ENCODE measurements at places on chromosomes 12 and 14.

- no peak for DNase-seq
Measured at GRCh38 chr12:52319097-52319496, 2.1 kb downstream of the KRT83 start.

- no peak for DNase-seq
Measured at GRCh38 chr14:89269404-89269803, 147.6 kb downstream of the FOXN3 start.

GRCh38 chr12:25130741-25131188 lies 64.2 kb downstream of the DNAI7 start:
- no peak for DNase-seq

DNA sequence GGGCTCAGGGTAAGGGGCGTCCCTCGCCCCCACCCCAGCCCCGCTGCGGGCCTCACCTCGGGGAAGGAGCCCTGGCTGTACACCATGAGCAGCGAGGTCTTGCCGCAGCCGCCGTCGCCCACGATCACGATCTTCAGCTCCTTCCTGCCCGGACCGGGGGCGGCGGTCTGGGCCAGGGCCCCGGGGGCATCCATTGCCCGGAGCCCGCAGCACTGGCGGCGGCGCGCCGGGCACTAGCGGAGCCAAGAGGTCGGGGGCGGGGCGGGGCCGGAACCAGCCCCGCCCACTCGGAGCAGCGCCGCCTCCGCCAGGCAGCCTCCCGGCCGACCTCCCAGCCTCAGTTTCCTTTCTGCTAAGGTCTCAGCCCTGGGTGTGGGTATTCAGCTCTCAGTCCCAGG lies at the start of gene RHOF:
Gene RHOF, minus strand, starts transcription at position 249 of the 398 bp plus-strand sequence. Its CDS starts 55 bp downstream, at position 194.
- DNase-seq = no peak

DNA sequence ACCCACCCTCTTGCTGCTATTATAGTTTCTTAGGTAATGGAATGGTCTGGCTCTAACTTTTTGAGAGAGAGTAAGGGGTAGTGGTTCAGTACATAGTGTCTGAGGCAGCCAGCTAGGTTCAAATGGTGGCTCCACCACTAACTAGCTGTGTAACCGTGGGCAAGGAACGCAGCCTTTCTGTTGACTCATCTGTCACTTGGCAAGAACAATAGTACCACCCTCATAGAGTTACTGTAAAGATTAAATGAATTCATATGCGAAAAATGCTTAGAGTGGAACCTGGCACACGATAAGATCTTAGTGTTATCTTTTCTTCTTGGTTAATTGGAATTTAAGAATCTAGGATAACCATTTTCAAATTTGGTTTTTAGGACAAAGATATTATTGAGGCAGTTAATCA lies 14.0 kb downstream of the CCDC62 start:
- DNase-seq = no peak

DNA sequence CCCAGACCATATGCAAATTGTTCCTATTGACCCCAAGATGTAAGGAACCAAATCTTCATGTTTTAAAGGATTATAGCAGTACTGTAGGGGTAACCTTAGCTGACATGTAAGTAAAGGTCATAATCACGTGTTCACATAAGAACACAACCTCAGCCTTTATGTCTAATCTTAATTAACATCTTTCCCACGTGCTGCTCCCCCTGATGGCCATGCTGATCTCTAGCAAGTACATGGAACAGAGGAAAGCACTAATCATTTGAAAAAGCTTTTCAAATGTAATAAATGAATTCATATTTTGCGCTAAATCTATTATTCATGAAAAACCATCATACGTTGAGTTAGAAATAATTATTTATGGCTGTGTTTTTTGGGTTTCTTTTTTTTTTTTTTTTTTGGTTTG lies 30.5 kb upstream of the ITPR2 start:
- no peak for DNase-seq

- no peak for DNase-seq
Measured at GRCh38 chr14:105616802-105617192, 90.4 kb downstream of the TMEM121 start.

- DNase-seq = no peak
Measured at GRCh38 chr12:44863867-44864266, 12.2 kb downstream of the NELL2 start.

DNA sequence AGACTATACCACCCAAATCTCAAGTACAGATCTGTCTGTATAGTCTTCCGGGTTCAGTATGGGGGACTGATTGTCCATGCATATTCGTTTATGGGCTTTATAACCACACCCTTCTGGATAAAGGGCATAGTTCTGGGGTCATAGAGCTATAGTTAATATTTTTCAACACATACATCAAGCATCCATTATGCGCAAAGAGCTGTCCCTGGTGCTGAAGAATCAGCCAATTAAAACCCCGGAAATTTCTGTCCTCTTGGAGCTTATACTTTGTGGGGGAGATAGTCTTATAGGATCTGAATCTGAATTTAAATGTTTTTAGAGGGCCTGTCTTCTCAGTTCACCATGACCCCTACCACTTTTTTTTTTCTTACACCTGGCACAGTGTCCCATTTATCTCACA lies 256.7 kb downstream of the SUDS3 start:
- no peak for DNase-seq

DNA sequence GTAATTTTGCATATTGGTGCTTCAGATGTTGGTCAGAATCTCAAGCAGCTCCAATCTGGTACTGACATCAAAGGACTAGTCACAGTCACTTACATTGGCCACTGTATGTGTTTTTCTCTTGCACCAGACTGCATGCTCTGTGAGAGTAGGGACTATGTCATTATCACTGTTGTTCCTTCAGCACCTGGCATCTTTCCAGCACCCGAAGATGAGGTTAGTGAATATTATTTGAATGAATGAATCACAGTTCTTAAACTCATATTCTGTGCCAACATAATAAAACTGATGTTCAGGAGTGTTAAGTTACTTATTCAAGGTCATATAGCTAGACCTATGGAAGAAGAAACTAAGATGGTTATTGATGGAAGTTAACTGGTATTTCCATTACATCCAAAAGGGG lies 204.5 kb upstream of the TBX3 start:
- no peak for DNase-seq

- no peak for DNase-seq
Measured at GRCh38 chr14:22164616-22165015, 424.4 kb downstream of the DAD1 start.

GRCh38 chr12:82694276-82694675 lies 7.6 kb downstream of the TMTC2 start:
- DNase-seq = no peak

- DNase-seq = no peak
Measured at GRCh38 chr12:6444704-6445688, at the start of gene CD27. Gene CD27 (plus strand): TSS chr12:6444955. CDS start chr12:6445096, 141 bp downstream.

GRCh38 chr12:95214466-95214865 lies 2.8 kb downstream of the FGD6 start:
- no peak for DNase-seq

- no peak for DNase-seq
Measured at GRCh38 chr14:29897181-29897580, 30.5 kb downstream of the PRKD1 start.

DNA sequence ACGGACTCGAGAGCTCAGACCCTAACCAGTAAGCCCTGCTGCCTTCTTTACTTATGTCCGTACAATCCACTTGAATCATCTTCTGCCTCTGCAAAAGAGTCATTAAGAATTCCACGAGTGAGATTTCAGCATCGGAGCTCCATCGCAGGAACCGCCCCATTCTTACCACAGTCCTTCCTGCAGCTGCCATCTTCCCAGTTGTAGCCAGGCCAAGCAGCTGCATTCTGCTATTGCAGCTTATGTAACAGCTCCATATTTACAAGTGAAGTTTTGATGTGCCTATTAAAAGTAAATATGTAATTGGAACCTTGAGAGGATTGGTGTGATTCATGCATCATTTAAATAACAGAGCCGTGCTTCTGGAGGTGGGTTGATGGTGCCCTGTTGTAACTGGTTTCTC lies 157.4 kb downstream of the KICS2 start:
- no peak for DNase-seq

- no peak for DNase-seq
Measured at GRCh38 chr12:26867080-26867479, 34.1 kb upstream of the ITPR2 start.

- no peak for DNase-seq
Measured at GRCh38 chr12:84495711-84496110, 416.9 kb downstream of the SLC6A15 start.

DNA sequence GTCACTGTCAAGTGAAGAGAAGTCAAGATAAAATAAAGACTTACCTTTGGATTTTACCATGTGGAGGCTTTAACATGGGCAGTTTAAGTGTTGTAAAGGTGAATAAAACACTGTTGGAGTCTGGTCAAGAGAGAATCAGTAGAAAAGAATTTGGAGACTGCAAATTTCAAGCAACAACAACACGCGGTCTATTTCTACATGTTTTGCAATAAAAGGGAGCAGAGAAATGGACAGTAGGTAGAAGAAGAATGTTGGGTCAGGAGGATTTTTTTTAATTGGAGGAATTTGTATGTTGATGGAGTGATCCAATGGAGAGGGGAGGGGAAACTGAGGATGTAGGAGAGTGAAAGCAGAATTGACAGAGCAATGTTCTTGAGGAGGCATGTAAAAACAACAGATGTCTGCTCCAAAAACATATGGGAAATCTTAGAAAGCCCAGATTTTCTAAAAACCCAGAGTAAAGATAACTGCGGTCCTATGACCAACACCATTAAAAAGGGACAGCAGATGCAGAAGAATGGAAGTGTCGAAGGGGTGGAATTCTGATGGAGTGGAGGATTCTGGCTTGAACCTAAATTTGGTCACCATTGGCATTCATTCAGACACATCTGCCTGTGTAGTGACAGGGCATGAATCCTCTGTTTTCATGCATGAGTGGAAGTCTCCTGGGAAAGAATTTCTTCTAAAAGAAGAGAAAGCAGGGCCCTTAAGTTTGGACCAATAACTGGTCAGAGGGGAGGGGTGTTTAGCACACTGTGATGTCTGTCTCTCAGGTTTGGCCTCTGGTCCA lies 68.0 kb upstream of the OSBPL8 start:
- no peak for DNase-seq

GRCh38 chr14:32354716-32355115 lies 25.6 kb downstream of the AKAP6 start:
- no peak for DNase-seq
